Hepatic stellate cell (primary cell): ENCODE measurements at places on chromosomes 12 and 14.

DNA sequence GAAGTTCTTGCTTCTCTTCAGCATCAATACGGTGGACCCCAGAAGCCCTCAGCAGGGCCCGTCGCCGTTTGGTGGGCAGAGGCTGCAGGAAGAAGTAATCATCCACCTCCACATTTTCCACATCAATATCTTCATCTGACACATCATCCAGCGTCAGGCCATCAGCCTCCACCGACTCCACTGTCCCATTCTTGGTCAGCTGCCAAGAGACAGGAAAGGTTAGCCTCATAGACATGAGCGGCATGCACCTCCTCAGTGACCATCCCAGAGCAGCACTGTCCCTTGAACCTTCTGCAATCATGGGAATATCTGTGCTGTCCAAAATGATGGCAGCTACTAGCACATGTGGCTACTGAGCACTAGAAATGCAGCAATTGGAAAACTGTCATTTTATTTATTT, 15.6 kb downstream of the CSRNP2 start:
- no peak for DNase-seq

DNA sequence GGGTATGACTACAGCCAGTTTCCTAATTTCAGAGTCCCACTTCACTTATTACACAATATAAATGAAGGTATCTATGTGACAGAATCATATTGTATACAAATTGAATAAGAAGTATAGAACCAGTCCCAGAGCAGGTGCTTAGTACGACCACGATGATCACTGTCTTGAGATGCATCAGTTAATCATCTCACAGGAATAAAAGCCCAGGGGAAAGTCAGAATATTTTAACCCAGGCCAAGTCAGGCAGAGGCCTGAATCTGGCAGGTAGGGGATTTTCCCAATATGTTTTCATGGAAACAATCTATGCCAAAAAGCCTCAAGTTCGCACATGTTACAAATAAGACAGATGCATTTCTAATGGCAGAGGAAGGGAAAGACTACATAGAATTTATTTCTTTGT, 758.4 kb downstream of the BCL11B start:
- no peak for DNase-seq

- DNase-seq = no peak
Measured at GRCh38 chr14:97446087-97446486, 648.9 kb downstream of the VRK1 start.

DNA sequence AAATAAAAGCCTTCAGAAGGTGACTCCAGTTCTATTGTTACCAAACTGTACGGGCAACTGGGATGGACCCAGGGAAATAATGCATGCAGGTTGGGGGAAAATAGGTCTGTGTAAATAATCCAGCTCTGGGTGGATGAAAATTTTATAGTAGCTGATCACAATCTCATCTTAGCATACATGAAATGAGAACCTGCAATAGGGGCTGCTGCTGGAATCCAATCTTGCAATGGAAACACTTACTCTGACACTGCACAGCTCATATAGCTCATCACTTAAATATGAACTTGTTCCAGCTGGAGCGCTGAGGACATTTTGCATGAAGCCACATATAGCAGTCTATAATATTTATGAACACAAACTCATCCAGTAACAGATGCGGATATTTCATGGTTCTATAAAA, 40.1 kb upstream of the GAS2L3 start:
- DNase-seq = no peak

DNA sequence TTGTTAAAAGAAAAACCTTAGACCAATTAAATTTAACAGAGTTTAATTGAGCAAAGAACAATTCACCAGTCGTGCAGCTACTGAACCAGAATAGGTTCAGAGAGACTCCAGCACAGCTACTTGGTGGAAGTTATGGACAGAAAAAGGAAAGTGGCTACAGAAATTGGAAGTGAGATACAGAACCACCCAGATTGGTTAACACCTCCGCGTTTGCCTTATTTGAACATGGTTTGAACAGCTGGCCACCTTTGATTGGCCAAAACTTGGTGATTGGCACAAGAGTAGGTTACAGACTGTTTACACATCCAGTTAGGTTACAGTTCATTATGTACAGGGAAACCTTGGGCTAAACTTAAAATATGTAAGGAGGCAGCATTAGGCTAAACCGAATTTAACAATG, 54.9 kb downstream of the SRGAP1 start:
- DNase-seq = no peak

- peak; percentile 20 for DNase-seq
Measured at GRCh38 chr14:73295198-73295796, 58.0 kb downstream of the PAPLN start.

- DNase-seq = no peak
Measured at GRCh38 chr14:104383088-104383995, 196.2 kb upstream of the C14orf180 start.

- DNase-seq = no peak
Measured at GRCh38 chr12:124194893-124195566, 99.9 kb upstream of the RFLNA start.

DNA sequence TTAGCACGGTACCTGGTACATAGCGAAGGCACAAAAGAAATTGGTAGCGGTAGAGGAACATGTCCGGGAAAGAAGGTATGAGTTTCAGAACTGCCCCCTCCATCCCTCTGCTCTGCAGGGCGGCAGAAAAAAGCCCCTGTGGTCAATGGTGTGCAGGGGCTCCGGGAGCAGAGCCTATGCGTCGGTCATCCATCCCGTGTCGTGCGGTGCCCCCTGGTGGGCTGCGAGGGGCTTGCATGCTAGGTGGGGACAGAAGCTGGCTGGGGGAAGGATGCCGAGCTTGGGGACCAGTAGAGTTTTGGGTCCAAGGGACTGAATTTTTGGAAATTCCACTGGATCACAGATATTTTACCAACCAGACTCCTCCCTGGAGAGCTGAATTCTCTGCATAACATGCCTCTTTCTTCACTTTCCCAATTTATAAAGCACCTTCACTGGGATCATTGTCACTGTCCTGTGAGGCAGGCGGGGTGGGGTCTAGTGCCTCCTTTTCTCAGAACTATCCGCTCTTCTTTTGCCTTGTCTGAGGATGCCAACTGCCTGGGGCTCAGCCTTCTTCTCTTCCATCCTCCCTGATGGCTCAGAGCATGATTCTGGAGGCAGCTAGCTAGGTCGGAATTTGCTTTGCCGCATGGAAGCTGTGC, 148.7 kb downstream of the SMOC1 start:
- DNase-seq = peak; percentile 70

DNA sequence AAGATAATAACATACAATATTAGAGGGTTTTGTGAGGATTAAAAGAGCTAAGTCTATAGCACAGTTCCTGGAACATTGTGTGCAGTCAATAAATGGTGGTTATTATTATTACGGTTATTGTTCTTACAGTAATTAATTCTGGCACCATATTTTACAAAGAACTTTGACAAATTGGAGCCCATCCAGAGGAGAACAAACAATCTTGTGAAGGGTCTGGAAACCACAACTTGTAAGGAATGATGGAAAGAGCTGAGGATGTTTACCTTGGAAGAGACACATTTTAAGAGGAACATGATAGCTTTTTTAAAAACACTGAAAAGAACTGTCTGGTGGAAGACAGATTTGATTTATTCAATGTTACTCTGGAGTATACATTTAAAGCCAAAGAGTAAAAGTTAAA, 150.5 kb upstream of the KRR1 start:
- no peak for DNase-seq

GRCh38 chr12:132511516-132512196, 21.7 kb downstream of the FBRSL1 start:
- DNase-seq = no peak

GRCh38 chr12:57846285-57846576, 298 bp downstream of the CTDSP2 start:
- DNase-seq = no peak

DNA sequence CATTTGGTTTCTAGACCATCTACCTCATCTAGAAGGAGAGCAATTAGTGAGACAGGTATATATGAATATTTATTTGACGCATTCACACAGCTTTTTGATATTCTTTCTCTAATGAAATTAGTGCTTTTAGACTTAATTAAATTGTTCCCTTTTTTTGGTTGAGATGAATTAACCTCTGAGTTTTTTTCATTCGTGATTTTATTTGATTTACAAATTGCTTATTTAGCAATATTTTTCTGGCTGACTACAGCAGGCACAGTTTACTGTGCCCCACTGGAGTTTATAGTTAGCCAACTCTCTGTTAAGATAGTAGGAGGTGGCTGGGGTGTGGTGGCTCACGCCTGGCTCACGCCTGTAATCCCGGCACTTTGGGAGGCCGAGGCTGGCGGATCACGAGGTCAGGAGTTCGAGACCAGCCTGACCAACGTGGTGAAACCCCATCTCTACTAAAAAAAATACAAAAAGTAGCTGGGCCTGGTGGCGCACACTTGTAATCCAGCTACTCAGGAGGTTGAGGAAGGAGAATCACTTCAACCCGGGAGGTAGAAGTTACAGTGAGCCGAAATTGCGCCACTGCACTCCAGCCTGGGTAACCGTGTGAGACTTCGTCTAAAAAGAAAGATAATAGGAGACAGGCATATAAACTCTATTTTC, 16.7 kb downstream of the MDM2 start:
- DNase-seq = no peak
